ENCODE measurements at places on chromosomes 7 and 10.

DNA sequence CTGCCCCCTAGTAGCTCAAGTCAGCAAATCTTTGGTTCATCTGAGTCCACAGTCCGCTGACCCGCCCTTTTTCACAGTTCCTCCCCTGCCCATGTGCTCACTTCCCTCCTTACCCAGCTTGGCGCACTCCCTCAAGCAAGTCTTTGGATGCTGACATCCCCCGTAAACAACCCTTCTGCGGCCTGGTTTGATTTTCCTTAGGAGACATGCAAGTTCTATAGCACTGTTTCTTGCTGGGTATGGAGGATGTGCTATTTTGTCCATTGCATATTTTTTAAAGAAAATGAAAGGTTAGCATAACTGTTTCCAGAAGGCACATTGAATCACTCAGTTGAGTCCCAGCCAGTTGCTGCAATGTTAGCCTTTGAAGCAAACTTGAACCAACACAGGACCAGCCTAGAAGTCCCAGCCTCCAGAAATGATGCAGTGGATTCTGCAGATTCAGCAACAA lies 38.2 kb downstream of the HTRA1 start:
- DNase-seq, result no peak

GRCh38 chr10:78401624-78402367 lies 368.1 kb downstream of the RPS24 start:
- no peak for DNase-seq

DNA sequence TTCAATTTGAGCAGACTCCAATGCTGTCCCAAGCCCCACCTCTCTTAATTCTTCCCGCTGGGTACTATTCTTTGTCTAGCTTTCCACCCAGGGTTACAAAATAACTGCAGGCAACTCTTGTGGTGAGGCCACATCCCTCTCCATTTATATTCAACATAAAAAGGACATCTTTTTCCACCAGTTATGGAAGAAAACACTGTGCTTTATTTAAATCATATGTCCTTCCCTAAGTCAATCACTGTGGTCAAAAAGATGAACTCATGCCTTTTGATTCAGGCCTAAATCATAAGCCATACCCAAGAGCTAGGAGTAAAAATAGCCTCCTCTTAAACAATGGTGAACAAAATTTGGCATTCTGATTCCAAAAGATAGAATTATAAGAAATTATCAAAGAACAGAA lies 386.0 kb downstream of the SEMA3D start:
- DNase-seq, result no peak

GRCh38 chr10:70478191-70479164 lies at the start of gene PALD1:
PALD1 (plus strand) TSS chr10:70478767; CDS start chr10:70525952, 47,185 bp downstream.
- peak; percentile 67 for DNase-seq

GRCh38 chr10:117053482-117053881 lies 48.5 kb upstream of the SHTN1 start:
- no peak for DNase-seq

All from KG1 (cell line).